ENCODE measurements at places on chromosomes 4 and X. TPM values are rescaled to one million over a fixed set of nuclear protein-coding genes. Genes with fewer than 3 reads are reported as not detected.
A peak's percentile ranks its signal among the peaks of the same experiment; 100 is the strongest.

DNA sequence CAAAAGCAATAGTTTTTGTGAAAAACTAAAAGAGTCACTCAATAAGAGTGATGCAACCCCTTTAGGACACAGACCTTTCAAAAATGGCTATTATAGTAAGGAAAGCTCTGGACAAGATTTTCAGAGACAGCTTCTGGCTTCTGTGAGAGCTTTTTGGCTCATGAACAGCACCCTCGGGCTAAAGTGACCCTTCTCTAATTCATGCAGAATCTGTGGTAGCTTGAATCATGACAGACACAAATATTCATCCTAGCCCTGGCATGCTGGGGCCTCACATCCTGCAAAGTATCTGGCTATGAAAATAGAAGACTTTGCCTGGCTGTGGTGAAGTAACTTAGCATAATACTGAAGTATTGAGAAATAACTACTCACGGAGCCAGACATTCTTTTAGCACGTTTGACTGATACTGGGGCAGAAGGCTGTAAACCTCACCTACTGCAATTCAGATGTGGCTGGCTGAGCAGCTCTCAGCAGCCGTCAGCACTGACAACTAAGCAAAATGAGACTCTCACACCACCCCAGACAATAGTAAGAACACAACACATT is 327.3 kb downstream of the MAPK10 start:
- DNase-seq: peak; percentile 19

The TLR3 gene
- 2.6 TPM for total RNA-seq

DNA sequence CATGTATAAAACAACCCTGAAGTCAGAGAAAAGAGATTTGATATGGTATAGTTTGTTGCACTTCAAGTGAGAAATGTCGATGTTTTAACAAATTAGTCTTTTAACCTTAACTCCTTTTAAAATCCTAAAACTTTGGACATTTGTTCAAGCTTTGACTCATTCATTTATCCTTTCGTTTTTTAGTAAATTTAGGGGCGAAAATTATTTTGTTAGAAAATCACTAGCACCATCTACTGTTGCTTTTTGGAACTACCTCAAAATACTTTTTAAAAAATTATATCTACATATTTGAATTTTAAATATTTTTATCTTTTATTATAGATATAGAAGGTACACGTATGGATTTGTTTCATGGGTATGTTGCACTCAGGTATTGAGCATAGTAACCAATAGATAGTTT is 165.1 kb upstream of the POF1B start:
- DNase-seq: no peak

The SOD3 gene
- total RNA-seq: 139 TPM

The GLRA3 gene
- 0.26 TPM for total RNA-seq

Data from body of pancreas (tissue), 4 donors.